ENCODE measurements at places on chromosomes 5 and 9.

- DNase-seq = no peak
Measured at GRCh38 chr5:88483964-88484672, 215.5 kb upstream of the TMEM161B start.

DNA sequence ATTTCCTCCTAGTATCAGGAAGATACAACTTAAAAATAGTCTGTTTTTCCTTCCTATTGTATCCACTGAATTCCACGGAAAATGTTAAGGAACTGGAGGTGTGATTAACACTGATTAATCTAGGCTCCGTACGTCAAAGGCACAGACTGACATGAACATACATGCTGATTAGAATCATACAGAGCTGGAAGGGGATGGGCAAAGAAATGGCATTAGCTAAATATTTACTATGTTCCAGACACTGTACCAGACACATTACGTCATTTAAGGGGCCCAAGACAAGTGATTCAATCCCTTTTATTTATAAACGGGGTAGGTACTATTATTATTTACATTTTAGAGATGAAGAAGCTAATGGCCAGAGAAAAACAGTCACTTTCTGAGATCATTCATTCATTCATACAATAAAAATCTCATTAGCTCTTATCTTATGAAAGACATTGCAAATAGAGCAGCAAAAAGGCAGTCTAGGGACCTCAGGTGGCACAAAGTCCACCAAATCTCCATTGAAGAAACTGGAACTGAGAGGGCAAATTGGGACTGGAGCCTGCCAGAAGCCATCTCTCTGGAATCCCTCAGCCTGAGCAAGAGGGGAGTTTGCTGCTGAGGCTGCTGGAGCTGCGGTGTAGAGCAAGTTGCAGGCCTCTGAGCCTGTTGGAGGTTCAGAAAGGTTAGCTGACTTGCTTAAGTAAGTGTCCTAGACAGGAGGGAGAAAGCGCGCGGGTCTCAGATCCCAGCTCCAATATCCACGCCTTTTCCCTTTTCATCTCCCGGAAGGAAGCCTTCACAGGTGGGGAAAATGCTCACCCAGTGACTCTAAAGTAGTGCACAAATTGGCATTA is 1.6 kb upstream of the TGFBR1 start:
- DNase-seq = no peak

- DNase-seq = no peak
Measured at GRCh38 chr9:89687188-89687587, 82.4 kb downstream of the GADD45G start.

GRCh38 chr9:18996211-18996610 is 36.8 kb downstream of the SAXO1 start:
- no peak for DNase-seq

- DNase-seq = no peak
Measured at GRCh38 chr9:130556396-130557076, 22.8 kb upstream of the FUBP3 start.

GRCh38 chr5:74529101-74529500 is 111.4 kb downstream of the ENC1 start:
- no peak for DNase-seq

DNA sequence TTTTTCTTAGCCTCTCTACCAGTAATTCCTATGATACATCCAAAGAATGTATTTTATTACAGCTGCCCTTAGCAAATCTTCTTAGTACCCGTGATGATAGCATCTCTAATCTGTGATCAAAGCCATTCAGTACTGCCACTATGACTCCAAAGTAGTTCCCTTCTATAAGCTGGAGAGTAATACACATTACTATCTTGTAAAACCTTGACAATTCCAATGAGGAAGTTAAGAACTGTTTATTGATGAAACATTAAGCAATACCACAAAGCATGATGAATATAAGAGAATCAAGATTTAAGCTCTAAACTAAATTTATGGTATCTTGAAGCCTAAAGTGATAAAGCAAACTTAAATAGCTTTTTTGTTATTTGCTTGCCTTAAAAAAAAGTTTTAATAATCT is 86.1 kb downstream of the SMIM23 start:
- no peak for DNase-seq

GRCh38 chr9:73155377-73155776 is 3.7 kb downstream of the ANXA1 start:
- DNase-seq = no peak

GRCh38 chr5:67142816-67143215 is 53.8 kb downstream of the CD180 start:
- no peak for DNase-seq

- DNase-seq = no peak
Measured at GRCh38 chr9:34169125-34169524, 9.7 kb upstream of the UBAP1 start.

- peak; percentile 41 for DNase-seq
Measured at GRCh38 chr9:97038611-97039513, at the start of gene CTSV. TSS of gene CTSV (minus strand) at chr9:97039142. CDS start at chr9:97038043, 1,099 bp downstream.

- no peak for DNase-seq
Measured at GRCh38 chr9:22203371-22204138, 194.4 kb upstream of the CDKN2B start.

DNA sequence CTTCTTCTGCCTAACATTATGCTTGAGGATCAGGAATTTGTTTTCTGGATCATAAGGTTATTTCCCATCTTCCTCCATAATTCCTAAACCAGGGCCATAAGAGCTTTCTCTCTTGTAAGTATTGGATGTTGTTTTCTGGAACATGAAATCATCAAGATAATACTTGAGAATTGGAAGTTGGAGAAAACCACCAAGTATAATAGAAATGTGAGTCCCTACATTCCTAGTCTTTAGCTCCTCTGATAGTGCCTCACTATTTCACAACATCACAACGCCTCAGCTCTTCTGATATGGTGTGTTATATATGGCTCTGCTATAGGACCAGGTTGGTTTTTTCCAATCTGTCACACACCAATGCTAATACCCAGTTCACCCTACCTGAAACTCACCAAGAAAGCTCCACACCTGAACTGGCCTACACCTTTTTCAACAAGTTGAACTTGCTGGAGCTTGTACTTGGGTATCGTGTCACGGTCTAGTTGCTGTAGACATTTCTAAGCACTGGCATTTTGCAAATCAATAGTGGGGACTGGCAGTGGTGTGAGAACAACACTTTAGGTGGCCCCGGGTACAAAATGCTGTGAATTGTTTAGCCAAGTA is 141.1 kb downstream of the ACTBL2 start:
- no peak for DNase-seq

DNA sequence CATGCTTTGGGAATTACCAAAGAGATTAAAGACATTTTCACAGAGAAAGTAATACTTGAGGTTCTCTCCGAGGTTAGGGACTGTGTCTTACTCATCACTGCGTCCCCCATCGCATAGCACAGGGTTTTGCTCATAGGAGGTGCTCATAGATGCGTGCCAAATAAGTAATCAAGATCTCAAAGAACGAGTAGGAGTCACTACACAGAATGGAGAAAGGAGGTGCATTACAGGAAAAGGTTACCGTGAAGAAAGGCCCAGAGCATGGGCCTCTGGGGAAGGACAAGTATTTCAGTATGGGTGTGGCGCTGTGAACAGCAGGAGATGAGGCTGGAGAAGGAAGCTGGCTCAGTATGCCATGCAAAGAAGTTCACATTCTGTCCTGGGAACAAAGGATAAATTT is 182.4 kb downstream of the ACTL7B start:
- no peak for DNase-seq

- DNase-seq = no peak
Measured at GRCh38 chr5:167639273-167639672, 652.2 kb upstream of the WWC1 start.

DNA sequence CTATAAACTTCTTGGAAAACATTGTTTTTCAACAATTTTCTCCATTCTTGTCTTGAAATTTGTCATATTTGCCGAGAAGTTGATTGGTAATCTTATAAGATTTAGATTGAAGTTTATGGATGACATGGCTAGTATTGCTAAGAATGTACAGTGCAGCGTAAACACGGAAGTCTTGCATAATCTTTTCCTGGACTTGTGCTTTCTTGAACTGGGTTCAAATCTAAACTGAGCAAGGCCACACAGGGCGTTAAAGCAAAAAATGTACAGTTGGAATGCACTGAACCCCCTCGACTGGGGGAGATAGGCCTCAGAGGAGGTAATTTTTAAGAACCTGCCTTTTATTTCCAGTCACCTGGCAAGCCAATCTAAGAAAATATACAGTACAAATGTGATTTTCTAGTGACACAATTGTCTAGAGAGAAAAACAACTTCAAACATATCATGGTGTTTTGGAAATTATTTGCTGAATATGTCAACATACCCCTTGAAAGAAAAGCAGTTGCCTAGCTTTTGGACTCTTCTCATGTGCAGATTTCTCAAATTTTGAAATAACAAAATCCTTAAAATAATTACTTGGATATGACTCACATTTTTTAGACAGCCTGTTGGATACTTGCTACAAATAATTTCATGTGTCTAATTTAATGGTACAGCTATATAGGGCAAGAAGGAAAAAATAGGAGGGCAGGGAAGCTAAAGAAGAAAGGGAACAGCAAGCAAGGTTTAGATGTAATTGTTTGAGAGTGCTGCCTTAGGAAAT is 18.5 kb upstream of the GAS1 start:
- no peak for DNase-seq

DNA sequence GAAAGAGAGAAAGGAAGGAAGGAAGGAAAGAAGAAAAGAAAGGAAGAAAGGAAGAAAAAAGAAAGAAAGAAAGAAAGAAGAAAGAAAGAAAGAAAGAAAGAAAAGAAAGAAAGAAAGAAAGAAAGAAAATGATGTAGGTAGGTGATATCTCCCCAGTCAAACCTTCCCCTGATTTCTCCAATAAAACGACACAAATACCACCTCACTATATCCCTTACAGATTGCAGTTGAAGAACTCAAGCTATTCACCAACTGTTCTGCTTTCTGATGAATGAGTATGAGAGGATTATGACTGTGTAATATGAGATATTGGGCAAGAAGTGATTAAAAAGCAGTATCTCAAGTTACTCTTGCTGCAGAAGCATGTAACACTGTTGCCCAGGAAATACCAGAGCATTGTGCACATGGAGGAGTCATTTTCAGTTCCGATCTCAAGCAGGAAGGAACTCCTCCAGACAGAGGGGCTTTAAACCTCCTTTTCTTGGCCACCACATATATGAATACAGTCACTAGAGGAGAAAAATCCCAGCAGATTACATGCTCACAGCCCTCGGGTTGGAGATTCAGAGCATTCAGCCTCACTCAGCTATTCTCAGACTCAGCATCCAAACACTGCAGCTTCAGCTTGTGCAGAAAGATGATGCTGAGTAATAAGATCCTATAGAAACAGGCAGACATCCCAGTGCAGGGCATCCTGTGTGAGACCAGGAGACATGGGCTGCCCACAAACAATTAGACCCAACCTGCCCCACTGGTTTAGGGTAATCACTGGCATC is 61.4 kb downstream of the UGCG start:
- DNase-seq = no peak

GRCh38 chr9:112869917-112870316 is 20.8 kb downstream of the SLC46A2 start:
- DNase-seq = no peak

- DNase-seq = no peak
Measured at GRCh38 chr5:103424453-103425205, 138.0 kb downstream of the NUDT12 start.

- DNase-seq = no peak
Measured at GRCh38 chr5:141172381-141173204, at the start of gene PCDHB7. TSS of gene PCDHB7 (plus strand) at chr5:141172644. CDS start at chr5:141172836, 192 bp downstream.
